ENCODE measurements at places on chromosomes 13 and 19.
A peak's percentile ranks its signal among the peaks of the same experiment; 100 is the strongest.

DNA sequence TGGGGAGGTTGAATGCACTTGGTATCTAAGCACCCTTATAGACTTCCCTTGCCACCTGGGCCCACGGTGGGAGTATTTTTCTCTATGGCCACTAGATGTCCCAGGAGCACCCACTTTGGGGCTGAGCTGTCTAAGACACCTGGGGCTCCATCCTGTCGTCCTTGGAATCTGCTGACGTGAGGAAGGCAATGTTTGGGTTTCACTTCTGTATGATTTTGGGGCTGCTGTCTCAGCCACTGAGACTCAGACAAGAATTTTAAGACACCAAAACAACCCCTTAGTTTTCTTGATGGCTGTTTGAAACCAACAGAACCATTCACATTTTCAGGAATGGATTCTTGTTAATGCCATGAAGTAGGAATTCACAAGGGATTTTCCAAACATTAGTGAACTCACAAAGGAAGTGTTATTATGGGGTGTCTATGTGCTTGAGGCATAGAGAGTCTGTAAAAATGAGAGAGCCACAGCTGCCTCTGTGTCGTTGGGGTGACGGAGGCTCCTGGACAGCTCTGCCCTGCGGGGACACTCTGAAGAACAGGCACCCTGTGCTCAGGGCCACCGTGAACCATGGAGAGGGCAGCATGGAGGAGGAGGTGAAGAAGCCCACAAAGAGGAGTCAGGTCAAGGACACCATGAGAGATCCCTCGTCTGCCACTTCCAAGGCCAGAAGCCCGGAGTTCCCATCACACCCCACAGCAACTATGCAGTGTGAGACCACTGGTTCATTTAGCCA, 106.8 kb upstream of the SPATA13 start:
- peak; percentile 78 for DNase-seq

- DNase-seq = no peak
These were observed 107.4 kb upstream of the SLC7A1 start for GRCh38 chr13:29702912-29703351.

DNA sequence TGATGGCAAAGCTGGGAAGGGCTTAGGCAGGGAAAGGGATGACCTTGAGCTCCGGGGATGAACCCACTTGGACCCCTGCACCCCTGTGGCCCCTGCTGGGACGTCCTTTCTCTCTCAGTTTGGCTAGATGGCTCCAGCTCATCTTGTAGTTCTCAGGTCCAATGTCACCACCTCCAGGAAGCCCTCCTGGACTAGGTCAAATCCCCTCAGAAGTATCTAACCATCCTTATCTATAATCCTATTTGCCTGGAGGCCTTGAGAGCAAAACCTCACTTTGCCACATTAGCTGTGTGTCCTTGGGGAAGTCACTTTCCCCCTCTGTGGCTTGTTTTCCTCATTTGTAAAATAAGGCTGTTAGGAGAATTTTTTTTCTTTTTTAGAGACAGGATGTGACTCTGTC, 42.7 kb upstream of the NFIC start:
- DNase-seq = no peak

DNA sequence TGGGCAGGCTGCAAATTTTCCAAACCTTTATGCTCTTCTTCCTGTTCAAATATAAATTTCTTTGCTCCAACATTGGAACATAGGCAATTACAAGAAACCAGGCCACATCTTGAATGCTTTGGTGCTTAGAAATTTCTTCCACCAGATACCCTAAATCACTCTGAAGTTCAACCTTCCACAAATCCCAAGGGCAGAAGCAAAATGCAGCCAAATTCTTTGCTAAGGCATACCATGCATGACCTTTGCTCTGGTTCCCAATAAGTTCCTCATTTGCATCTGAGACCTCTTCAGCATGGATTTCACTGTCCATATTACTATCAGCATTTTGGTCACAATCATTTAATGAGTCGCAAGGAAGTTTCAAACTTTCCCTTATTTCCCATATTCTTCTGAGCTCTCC, 130.9 kb downstream of the DIAPH3 start:
- no peak for DNase-seq

GRCh38 chr13:110403315-110403714, 96.2 kb downstream of the COL4A2 start:
- no peak for DNase-seq

- no peak for DNase-seq
These were observed 1.7 kb upstream of the RASIP1 start for GRCh38 chr19:48742096-48742495.

GRCh38 chr13:79581870-79582315, 100.9 kb downstream of the NDFIP2 start:
- DNase-seq = no peak

DNA sequence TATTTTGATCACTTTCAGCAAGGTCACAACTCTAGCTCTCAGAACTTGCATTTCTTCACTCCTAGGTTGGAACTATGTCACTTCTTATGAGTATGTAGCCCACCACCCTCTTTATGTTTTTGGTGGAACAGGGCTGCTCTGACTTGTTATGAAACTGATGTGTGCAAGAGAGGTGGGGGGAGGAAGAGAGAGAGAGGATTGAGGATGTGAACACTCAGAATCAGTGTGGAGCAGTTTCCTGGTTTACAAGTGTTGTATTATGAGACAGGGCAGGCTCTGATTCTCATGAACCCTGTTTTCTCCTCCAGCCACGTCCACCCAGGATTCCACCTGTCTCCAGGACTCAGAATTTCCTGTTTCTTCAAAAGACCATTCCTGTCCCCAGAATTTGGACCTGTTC, 16.1 kb downstream of the ZNF317 start:
- no peak for DNase-seq

DNA sequence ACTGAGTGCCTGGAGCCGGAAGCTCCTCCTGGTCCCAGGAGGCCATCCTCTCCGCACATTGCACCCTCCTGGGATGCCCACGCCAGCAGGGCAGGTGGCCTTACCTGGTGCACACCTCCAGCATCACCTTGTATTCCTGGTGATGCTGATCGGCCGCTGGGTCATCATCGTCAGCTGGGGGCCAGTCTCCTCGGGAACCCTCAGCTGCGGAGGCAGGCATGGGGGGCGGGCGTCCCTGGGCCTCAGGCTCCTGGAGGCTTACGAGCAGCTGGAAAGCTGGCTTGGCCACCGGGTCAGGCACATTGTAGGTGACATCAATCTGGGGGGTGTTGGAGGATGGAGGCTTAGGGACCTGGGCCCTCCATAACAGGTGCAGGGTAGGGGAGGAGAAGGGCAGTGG, 13.7 kb downstream of the F2RL3 start:
- no peak for DNase-seq

DNA sequence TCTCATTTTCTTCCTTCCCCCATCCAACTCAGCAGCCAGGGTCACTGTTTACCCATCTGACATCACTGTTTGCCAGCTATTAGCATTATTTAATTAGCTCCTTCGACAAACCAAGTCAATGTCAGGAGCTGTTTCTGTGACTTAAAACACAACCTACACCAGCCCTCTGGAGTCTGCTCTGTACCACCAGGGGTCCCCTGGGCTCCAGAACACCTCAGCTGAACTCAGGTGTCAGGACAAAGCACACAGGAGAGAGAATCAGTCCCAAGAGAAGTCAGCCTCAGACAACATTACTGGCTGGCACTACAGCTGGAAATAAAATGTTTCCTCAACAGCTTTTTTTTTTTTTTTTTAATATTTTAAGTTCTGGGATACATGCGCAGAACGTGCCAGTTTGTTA, 45.1 kb downstream of the DCLK1 start:
- no peak for DNase-seq

GRCh38 chr19:48634424-48635262, 2.5 kb downstream of the DBP start:
- DNase-seq = peak; percentile 84

- DNase-seq = no peak
These were observed 2.4 kb downstream of the ZMYM5 start for GRCh38 chr13:19860884-19861655.

GRCh38 chr19:5966215-5966614, 11.7 kb downstream of the RANBP3 start:
- no peak for DNase-seq

GRCh38 chr13:92805766-92806165, 420.8 kb upstream of the GPC6 start:
- no peak for DNase-seq

- no peak for DNase-seq
These were observed 258.8 kb upstream of the IRS2 start for GRCh38 chr13:110045202-110045601.

GRCh38 chr13:77580748-77581147, 45.2 kb downstream of the SCEL start:
- no peak for DNase-seq

DNA sequence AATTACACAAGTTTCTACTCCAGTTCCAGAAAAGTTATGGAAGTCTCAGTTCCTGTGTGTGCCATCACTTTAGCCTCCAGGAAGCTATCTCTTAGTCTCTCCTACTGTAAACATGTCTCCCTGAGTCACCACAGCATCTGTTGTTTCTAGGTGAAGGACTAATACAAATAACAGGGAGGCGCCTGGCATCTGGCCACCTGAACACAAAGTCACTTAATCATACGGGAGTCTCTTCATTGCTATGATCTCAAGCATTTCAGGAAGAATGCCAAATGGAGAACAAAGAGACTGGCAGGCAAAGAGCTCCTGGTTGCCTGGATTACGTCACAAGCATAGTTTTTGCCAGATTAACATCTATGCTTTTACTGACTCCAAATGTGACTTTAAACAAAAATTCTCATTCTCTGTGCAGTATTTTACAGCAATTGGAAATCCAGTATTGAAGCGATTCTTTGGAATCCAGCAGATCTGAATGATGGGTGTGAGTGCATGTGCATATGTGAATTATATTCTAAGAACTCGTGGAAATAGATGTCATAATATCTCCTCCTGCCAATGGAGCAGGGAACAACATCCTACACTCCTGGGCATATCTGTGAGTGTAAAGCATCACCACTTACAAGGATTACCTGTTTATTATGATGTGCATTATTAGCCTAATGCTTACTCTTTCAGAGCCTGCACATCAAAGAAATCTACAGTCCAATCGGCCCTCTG, 572.8 kb downstream of the PCDH9 start:
- DNase-seq = no peak

DNA sequence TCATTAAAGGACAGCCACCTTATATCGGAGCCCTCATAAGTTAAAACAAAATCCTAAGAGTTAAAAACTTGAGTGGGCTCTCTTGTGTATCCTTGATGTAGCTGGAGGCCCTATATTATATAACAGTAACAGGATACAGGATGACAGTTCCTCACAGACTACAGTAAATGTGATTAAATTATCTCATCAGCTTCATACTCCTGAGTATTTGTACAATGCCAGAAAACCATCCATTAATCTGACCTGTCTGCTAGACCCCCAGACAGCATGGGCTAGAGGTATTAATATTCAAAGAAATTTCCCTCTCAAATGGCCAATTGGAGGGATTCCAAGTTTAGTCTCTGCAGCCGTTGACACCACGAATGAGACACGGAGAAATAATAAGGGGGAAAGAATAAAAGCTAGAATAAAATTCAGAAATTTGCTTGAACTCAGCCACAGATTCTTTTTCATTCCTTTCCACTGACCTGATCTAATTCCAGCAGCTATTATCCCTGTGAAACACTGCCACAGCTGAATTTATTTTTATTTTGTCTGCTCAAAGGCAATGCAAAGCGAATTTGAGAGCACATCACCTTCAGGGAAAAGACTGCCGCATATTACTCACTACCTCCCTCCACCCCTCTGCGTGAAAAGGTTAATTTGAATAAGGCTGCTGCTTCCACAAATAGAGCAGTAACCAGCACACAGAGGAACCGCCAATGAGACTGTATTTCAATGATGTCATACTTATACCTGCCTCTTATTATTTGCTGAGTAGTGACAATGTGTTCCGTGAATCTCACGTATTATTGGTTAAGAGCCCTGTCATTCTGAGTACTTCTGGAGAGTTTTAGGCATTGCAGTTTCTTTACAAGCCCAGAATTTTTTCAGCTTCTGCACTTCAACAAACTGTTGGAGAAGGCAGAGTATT, 155.9 kb upstream of the KLF12 start:
- DNase-seq = peak; percentile 8
